ENCODE measurements at places on chromosomes 7 and 10.

- DNase-seq = no peak
These were observed 113.3 kb downstream of the FANK1 start for GRCh38 chr10:126009650-126010049.

DNA sequence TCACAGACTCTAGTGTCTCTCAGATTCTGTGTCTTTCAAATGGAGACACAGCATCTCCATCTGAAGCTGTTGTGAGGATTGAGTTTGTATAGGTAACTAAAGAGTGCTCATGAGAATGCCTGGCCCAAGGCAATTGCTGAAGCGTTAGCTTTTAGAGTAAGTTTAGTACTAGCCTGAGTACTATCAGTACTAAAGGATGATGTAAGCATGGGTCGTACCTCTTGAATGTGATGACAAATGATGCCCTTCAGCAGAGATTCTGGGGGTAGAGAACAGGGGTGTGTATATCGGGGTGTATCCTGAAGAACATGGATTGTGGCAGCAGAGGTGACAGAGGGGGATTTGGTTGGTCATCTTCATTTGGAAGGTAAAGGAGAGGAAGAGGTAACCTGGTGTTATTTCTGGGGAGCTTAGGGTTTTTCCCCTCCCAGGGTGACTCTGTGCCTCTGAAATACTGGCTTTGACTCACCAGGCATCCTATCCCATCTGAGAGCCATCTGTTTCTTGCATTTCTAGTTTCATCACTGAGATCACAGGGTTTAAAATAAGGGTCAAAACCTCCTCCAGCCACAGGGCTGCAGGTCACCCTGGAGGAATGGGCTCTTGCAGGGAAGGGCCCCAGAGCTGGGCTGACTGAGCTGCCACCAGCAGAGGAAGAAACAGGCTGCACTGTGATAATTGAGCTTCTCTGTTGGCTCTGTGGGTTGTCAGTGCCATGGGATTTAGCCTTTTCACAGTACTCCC, 756.0 kb downstream of the KCNMA1 start:
- no peak for DNase-seq

- DNase-seq = no peak
These were observed at the start of gene MYO3A for GRCh38 chr10:25933653-25934608. TSS of gene MYO3A (plus strand) at chr10:25934229. CDS start at chr10:25952111, 17,882 bp downstream.

DNA sequence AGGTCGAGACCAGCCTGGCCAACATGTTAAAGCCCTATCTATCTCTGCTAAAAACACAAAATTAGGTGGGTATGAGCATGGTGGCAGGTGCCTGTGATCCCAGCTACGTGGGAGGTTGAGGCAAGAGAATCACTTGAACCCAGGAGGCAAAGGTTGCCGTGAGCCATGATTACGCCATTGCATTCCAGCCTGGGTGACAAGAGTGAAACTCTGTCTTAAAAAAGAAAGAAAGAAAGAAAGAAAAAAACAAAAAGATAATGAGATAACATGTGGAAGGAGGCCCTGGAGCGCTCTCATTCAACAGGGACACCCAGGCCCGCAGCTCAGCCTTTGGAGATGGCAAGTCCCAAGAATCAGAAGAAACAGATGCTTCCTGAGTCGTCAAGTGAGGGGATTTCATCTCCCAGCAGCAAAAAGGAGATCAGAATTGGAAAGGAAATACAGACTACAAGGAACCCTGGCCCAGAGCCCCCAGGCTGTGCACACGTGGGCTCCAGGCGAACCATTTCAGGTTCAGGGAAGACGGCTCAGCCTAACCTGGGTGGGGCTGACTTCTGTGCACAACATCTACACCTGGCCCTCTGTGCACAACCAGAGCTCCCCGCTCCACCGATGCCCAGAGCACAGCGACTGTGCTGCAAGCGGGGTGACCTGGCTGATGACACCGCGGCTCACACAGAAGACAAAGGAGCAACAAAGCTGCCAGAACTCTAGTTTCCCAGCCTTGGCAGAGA, 33.3 kb downstream of the GNA12 start:
- DNase-seq = no peak

DNA sequence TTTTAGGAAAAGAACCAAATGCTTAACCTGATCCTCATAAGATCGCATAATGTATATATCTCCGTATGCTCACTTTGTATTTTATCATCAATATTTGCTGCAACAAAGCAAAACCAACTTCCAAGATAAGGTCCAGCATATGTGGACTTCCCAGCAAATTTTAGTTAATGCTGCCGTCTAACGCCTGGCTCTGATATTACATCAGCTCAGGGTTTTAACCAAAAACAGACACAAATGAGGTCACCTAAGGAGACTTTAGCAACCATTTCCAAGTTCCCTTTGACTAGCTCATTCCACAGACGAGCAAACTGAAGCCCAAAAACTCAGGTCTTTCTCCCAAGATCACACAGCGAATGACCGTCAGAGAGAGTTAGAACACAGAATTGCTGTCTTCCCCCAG, 59.4 kb upstream of the UCN3 start:
- no peak for DNase-seq

DNA sequence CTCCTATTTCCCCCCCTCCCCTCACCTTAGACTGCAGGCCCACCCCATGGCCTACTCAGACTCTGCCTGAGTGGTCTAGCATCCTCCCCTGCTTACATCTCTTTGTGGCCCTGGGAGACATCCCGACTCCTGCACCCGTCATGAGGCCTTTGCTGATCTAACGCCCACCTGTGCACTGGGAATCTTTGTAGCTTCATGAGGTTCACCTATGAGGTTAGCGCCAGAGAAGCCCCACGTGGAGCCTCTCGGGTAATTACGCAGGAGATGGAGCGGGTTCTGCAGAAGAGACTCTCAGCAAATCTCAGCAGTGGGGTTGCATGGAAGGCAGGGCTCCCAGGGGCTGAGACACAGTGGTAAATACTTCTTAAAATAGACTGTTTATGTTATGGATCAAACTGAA, 43.5 kb upstream of the HSPA12A start:
- DNase-seq = no peak

GRCh38 chr10:71206911-71207310, 5.5 kb upstream of the UNC5B start:
- no peak for DNase-seq

GRCh38 chr7:159010937-159011721, 133.5 kb downstream of the VIPR2 start:
- no peak for DNase-seq
